ENCODE measurements at places on chromosomes 4 and X. TPM values are rescaled to one million over a fixed set of nuclear protein-coding genes. Genes with fewer than 3 reads are reported as not detected.
A peak's percentile ranks its signal among the peaks of the same experiment; 100 is the strongest.

- no peak for DNase-seq
Observed at GRCh38 chrX:42954880-42955279, 176.9 kb upstream of the PPP1R2C start.

GRCh38 chr4:71872767-71873415, 89.0 kb upstream of the GC start:
- no peak for DNase-seq

GRCh38 chrX:30275498-30275897, 28.6 kb downstream of the MAGEB1 start:
- peak; percentile 10 for DNase-seq

DNA sequence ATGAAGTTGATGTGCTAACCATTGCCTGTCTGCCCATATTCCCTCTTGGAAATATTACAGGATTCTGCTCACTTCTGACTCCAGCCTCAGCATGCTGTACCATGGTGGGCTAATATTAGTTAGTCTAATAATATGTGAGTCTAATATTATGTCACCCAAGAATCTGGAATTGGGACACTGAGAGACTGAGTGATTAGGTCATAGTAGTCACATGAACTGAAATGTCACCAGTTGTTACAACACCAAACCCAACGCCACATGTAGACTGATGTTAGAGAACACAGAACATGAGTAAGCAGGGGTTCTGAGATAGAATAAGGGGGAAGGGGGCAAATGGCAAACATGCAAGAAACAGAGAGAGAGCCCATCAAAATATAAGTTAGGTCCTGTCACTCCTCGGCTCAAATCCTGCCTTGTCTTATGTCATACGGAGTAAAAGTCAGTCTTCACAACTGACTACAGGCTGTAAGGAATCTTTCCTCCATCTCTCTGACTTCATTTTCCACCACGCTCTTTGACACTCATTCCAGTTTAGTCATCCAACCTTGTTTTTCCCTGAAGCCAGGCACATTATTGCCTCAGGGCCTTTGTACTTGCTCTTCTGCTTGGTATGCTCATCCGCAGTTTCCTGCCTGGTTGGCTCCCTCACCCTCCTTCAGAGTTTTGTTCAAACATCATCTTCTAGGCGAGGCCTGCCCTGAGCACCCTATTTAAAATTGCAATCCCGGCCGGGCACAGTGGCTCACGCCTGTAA, 9.6 kb upstream of the SLAIN2 start:
- DNase-seq = no peak

GRCh38 chrX:129981752-129982299, 609 bp upstream of the BCORL1 start:
- peak; percentile 53 for DNase-seq

- no peak for DNase-seq
Observed at GRCh38 chrX:96140796-96141195, 543.8 kb upstream of the DIAPH2 start.

DNA sequence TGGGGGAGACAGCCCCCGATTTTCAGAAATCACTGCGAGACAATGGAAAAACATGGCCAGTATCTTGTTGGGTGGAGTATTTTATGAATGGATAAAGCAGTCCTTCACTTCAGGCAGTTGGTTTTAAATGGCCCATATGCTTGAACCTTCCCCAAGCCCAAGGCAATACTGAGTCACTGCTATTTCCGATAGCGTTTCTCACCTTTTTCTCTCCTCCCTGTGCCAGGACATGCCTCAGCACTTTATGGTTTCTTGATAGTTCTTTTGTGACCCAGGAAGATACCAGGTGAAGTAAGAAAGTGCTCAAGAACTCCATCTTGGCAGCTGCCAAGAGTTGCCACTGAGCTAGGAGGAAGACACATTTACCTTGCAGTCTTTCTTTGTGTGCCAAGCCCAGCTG, 26.8 kb upstream of the ESX1 start:
- no peak for DNase-seq

The FAM156A gene
- 14.8 TPM for total RNA-seq

The GPRIN3 gene
- 0.02 TPM for total RNA-seq

The GABRQ gene
- 2.3 TPM for total RNA-seq

The ADH1C gene
- 0.40 TPM for total RNA-seq

The NLGN4X gene
- 0.07 TPM for total RNA-seq

The YTHDC1 gene
- 51.7 TPM for total RNA-seq
